ENCODE measurements at places on chromosomes 6 and 20.

DNA sequence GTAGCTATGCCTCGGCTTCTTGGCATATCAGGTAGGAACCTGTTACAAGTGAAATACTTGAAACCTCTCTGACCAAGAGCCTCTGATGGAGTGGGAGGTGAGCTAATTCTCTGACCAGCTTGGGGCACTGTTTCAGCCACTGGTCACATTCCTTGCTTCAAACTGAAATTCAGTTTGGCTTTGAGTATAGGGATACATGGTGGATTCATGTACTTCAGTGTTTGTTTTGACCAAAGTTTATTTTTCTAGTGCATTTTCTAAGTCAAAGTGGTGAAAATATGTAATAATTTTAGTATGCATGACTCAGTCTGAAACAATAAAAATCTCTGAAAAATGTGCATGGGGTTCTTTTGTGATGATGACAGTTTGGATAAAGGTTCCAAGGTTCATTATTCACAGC, 18.6 kb downstream of the TTPAL start:
- no peak for DNase-seq

DNA sequence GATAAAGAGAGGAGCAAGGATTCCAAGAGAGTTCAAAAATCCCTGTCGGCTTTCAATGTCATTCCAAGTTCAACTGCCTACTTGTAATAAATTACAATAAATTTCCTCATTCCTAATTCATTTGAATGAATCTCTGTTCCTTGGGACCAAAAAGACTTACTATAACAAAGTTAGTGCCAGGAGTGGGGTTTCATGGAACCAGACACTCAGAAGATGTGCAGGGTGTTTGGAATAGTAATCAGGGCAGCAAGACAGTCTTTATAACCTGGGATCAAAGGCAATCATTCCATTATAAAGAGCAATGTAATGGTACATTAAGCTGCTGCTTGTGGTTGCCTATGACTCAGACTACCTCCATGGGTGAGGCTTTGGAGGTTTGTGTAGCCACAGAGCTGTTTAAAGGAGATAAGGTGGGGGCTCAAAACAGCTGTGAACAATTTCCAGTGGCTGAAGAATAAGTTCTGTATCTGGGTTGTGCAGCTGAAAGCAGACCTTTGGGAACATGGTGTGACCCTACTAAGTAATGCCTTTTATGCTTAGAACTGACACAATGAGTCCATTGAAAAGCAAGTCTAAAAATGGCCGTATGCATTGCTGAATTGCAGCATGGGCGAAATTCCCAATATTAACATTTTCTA, 159.9 kb downstream of the LINC00237 start:
- no peak for DNase-seq

- no peak for DNase-seq
These were observed 731 bp upstream of the DNPH1 start for GRCh38 chr6:43229803-43230620.

GRCh38 chr6:72595812-72596211, 26.1 kb upstream of the KCNQ5 start:
- no peak for DNase-seq

GRCh38 chr6:161422710-161423680, 149.1 kb upstream of the AGPAT4 start:
- DNase-seq = no peak

Measured in activated gamma-delta T cell treated with anti-CD3 and anti-CD28 coated beads, Interleukin-2, amount 50 U/mL, for 16 hours (primary cell).